Stimulated activated CD8-positive, alpha-beta memory T cell treated with anti-CD3 and anti-CD28 coated beads, Interleukin-4, amount 100 ng/mL, for 4 hours (primary cell): ENCODE measurements at places on chromosomes 3 and 15.

DNA sequence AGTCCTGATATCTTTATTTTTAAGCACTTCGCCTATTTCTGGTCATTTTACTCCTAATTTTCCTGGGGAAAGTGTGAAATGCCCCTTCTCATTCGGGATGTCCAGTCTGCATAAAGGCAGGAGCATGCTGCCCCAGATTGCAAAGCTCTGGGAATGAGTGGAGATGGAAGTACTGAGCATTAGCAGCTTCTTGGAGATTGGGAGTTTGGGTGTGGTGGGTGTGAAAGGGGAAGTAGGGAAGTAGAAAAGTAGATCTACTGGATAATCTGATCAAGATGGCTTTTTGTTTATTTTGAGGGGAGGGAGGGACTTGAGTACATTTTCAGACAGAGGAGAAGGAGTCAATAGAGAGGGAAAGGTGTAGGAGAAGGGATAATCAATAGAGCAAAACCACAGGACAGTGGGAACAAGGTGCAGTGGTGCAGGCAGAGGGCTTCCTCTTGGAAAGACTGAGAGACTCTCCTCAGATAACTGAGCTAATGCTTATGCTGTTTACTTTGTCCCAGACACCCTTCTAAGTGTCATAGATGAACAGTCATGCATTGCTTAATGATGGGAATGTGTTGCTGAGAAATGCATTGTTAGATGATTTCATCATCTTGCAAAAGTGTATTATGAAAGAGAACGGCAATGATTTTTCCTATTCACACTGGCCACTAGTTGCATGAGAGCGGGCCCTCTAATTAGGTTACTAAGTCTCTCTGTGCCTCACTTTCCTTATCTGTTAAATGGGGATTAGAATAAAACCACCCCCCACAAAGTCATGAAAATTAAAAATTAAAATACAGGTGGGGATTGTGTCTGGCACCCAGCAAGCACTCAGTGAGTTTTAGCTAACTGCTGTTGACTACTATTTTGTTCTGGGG, 45.5 kb downstream of the PHLDB2 start:
- DNase-seq: no peak

- DNase-seq: no peak
Observed at GRCh38 chr15:89820666-89821611, 6.3 kb upstream of the ANPEP start.

- DNase-seq: no peak
Observed at GRCh38 chr3:119609301-119609700, 11.6 kb downstream of the PLA1A start.

- no peak for DNase-seq
Observed at GRCh38 chr3:9043063-9043462, 79.8 kb upstream of the RAD18 start.

- no peak for DNase-seq
Observed at GRCh38 chr3:191972714-191973398, 511.9 kb downstream of the PYDC2 start.

DNA sequence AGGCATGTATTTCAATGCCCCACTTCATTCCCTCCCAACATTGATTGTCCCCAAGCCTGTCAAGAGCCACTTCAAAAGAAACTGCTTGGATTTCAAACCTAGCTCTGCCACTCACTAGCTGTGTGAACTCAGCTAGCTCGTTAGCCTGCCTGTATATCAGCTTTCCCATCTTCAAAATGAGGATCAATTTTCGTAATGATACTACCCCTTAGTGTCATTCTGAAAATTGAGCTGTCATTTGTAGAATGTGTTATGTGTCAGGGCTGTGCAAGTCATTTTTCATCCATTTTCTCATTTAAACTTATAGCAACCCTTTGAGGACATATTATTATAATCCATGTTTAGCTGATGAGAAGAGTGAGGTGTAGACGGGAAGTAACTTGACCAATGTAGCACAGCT, 88.6 kb downstream of the TRIM42 start:
- DNase-seq: no peak

GRCh38 chr3:28198974-28199373, 42.4 kb upstream of the CMC1 start:
- DNase-seq: no peak

DNA sequence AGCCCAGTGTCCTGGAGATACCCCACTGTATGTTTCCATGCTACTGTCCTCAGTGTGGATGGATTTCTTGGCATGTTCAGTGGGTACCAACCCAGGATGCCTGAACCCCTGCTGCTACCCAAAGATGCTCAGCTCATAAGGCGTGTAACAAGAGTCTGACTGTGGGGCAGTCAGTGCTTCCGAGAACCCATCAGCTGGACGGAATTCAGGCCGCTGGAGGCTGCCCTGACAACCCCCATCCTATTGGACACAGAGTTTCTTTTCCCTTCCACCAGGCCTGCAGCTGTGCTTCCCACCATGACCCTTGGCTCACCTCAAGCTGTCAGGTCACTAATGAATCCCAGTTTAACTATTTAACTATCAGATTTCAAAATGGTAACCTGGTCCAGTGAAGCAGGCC, 224.1 kb upstream of the FEZF2 start:
- no peak for DNase-seq

- DNase-seq: no peak
Observed at GRCh38 chr3:117762621-117763037, 1053.0 kb downstream of the TUSC7 start.

- DNase-seq: no peak
Observed at GRCh38 chr3:124680521-124680920, 49.7 kb upstream of the UMPS start.
